Fibroblast of skin of back (primary cell): ENCODE measurements at places on chromosomes 16 and 17.

GRCh38 chr16:3992297-3993051, 112.0 kb upstream of the CREBBP start:
- no peak for DNase-seq

GRCh38 chr17:15782866-15783265, 50.8 kb downstream of the TBC1D26 start:
- no peak for DNase-seq

DNA sequence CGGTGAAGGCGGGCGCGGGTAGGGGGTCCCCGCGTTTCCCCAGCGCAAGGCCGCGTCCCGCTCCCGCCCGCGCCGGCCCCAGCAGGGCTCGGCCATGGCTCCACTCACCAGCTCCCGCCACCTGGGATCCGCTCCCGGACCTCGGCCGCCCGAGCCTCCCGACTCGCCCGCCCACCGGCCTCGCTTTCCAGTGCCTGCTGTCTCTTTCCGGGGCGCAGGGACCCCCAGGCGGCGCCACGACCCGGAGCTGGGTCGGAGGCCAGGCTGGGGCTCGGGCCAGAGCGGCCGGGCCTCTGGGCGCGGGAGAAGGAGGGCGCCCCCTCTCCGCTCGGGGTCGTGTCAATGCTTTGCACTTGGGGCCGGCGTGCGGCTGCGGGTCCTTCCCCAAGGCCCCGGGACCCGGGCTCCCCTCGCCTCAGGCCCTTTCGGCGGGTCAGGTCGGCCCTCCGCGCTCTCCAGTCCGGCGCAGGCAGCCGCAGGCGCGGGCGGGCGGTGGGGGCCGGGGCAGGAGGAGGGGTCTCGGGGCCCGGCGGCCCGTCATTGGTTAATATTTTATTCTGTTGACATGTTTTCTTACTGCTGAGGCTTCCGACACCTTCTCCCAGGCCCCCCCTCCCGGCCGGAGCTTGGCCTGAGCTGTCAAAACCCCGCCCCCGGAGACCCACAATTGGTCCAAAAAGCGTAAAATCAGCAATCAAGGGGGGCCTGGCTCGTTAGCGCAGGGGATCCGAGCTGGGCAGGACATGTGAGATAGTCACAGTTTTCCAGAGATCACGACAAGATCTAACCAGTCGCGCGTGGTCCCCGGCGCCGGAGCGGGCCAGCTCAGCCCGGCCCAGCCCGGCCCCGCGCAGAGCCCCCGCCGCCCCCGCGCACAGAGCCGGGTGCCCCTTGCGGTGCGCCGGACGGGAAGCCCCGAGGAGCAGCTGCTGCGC, at the start of gene TBX2:
TBX2 (plus strand) TSS at position 713 of the 935 bp plus-strand sequence. CDS start 334 bp downstream, outside the sequence.
- peak; percentile 96 for DNase-seq

DNA sequence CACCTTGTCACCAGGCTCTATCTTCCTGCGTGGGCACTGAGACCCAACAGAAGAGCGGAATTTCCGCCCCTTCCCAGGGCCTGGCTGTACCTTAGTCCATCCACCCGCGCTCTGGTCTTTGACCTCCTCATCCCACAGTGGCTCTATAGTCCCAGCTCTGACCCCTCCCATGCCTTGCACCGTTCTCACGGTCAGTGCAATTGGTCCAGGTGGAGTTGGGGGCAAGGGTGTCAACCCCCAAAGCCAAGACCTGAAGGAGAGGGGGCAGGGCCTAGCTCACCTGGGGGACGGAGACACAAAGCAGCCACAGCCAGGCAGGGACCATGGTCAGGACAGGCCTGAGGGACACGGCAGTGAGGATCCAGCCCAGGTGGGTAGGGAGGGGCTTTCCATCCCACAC, 944 bp downstream of the CDH16 start:
- no peak for DNase-seq

DNA sequence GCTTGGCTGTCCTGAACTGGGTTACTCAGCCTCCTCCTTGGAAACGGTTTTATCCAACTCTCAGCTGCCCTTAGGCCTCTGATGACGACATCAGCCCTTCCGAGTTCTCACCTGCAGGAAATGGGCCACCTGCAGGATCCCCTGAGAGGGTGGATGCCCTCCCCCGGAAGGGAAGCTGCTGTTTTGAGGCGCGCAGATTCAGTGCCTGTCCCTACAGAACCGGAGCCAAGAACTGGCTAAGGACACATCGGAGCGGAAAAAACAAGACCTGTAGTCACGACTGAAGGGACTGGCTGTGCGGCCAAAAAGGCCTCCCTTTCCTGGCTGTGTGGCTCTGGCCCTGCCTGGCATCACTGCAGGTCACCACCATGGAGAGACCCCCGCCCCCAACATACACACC, 11.7 kb upstream of the C16orf95 start:
- DNase-seq = no peak

DNA sequence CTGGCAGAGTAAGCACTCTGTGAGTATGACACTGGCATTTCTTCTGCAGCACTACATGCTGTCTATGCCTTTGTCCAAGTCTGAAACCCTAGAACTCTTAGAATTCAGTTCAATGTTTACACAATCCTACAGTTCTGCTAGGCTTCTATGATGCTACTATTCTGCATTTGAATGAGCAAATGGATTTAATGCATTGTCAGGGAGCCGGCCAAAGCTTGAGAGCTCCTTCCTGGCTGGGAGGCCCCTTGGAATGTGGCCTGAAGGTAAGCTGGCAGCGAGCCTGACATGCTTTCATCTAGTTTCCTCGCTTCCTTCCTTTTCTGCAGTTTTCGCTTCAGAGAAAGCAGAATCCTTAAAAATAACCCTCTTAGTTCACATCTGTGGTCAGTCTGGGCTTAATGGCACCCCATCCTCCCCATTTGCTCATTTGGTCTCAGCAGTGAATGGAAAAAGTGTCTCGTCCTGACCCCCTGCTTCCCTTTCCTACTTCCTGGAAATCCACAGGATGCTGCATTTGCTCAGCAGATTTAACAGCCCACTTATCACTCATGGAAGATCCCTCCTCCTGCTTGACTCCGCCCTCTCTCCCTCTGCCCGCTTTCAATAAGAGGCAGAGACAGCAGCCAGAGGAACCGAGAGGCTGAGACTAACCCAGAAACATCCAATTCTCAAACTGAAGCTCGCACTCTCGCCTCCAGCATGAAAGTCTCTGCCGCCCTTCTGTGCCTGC, at the start of gene CCL2:
CCL2 (plus strand) TSS at position 635 of the 730 bp plus-strand sequence; CDS start at position 700, 65 bp downstream.
- DNase-seq = peak; percentile 64

DNA sequence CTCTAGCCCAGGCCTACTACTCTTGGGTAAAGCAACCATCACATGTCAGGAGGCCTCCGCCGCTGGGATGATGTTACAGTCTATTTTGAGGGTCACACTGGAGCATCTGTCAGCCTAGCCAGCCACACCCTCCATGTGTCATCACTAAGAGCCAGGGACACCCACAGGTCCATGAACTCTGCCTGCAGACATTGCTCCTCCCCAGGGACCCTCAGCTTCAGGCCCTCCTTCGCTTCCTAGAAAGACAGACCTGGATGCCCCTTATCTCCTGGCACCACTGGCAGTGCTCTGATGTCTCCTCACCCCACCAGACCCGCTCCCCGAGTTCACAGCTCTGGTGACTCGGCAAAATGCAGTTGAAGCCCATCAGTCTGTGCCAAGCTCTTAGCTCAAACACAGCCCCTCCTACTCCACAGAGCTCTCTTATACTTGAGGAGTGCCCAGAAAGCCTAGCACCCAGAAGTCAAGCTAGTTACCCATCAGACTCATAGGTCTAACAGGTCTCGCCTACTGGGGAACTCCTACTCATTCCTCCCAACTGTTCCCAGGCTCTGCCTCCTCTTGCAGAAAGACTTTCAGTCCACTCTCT, 5.9 kb downstream of the RANBP10 start:
- peak; percentile 13 for DNase-seq

GRCh38 chr16:31869511-31870201, 4.0 kb upstream of the ZNF267 start:
- DNase-seq = peak; percentile 86
